ENCODE measurements at places on chromosomes 4 and X.

DNA sequence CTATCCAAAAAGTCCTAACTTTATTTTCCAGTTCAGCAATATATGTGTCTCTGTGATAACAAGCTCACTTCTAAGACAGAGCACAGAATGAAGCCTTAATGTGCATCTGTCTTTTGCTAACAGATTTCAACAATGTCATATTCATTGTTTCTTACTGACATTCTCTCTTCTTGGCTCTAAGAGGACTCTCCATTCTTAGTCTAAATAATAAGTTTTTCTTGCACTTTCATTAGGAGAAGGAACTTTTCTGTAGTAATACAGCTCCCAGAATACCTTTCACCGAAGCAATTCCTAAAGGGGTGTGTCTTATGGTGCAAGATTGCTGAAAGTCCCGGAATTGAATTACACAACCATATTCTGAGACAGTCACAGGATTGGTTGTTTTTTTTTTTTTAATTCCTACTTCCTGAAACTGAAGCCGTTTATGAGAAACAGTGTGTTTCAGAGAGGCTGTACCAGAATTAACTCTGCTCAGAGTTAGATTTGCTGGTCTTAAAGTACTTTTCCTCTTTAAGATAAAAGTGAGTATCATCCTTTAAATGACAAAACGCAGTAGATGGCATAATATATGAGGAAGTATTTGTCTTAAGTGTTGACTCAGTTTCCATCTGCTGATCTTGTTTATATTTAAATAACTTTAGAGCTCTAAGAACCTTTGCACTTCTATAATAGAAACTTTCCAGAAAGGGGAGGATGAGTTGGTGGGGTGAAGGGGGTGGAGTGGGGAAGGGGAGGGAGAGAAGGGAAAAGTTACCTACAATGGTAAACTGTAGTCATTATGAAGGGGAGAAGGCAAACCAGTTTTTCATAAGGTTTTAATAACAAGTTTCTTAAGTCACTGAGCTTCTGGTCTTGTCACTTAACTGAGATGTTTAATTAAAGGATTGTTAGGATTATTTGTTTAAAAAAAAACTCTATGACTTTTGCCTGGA is at the start of gene ALPK1:
Gene ALPK1 (plus strand): TSS at position 421 of the 932 bp plus-strand sequence.
- DNase-seq = no peak

DNA sequence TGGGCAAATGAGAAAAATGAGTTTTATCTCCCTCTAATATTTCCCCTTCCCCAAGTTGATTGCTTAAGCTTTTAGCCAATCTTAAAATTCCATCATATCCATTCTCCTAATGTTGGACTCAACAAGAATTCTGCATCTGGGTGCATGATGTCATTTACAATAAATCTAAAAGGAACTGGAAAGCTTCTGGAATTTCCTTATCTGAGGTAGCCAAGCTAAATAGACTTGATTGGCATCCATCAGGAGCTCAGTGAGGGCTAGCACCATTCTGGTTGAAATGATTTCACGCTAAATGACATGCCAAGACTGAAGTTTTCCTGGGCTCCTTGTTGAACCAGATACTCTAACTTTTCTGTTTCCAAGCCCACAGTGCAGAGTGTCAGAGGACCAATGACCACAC is 110.3 kb upstream of the SCML1 start:
- no peak for DNase-seq

DNA sequence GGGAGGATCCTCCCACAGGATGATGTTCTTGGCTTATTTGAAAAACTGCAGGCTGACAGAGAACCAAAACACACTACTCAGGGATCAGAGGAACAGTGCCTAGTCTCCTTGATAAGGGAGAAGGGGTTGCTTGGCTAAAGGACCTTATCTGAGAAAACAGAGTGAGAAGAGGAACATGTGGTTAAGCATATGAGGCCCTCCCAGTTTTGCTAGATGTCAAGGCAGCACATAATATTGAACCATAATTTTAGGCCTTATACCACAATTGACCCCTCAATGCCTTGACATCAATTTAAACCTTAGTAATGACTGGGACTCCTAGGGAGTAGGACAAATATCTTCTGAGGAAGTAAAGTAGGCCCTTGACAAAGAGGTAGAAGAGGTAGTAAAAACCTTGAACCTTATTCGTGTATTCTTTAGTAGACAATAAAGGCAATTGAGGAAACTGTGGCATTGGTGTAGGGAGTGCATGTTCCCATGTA is 79.3 kb downstream of the TEX13C start:
- DNase-seq = no peak

DNA sequence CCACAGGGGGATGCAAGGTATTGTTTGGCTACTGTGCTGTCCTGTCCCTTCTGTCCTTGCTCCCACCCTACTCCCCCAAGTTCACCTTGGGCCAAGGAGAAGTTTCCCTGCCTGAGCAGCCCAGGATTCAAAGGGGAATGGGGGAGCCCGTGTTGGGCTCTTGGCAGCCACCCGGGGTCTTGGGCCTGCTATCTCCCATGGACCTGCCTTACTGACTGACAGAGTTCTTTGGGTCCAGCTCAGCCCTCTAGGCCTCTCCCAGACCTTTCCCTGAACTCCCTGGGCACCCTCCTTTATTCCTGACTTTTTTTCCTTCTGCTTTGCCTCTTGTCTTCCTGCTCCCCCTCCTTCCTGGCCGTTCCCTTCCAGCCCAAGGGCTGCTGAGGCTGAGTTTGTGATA is 67.4 kb downstream of the STARD8 start:
- no peak for DNase-seq

GRCh38 chrX:23936180-23936579 is 28.4 kb downstream of the CXorf58 start:
- DNase-seq = no peak

DNA sequence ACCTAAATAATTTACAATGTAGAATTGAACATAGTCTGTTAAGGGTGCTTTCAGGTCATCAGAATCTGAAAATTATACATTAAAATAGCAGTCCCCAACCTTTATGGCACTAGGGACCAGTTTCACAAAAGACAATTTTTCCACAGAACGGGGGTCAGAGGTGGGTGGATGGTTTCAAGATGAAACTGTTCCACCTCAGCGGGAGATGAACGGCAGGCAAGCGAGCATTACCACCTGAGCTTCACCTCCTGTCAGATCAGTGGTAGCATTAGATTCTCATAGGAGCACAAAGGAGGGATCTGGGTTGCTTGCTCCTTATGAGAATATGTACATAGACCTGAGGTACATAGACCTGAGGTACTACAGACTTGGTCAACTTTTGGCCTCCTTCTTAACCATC is 29.0 kb downstream of the LRBA start:
- DNase-seq = no peak

- DNase-seq = no peak
Measured at GRCh38 chr4:53659112-53659511, 67.8 kb upstream of the LNX1 start.

DNA sequence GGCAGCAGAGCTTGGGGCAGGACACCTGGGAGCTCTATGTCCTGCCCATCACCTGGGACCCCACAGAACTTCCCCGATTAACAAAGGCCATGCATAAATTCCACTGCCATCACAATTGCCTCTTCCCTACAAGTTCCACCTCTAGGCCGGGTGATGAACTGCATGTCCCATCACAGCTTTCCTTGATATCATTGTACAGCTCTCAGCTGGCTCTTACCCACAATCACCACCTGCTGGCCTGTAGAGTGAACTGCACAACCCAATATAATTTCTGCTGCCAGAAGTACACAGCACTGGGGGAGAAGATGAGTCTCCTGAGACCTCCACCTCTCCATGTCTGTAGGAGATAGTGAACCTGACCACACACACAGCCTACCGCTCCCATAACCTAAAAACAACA is 285.0 kb upstream of the AADAT start:
- no peak for DNase-seq

Measured in T follicular helper cell (primary cell).